ENCODE measurements at places on chromosomes 2 and 18.

- no peak overlapping the region for H3K4me3 ChIP-seq
- H3K36me3 ChIP-seq: no peaks in the 10 kb centered on the region
- H3K27ac ChIP-seq: peak overlapping the region; percentile 48
- DNase-seq: peak; percentile 47
- H3K27me3 ChIP-seq: no peaks in the 10 kb centered on the region
Measured at GRCh38 chr18:59623456-59624368, 73.5 kb downstream of the CCBE1 start.

DNA sequence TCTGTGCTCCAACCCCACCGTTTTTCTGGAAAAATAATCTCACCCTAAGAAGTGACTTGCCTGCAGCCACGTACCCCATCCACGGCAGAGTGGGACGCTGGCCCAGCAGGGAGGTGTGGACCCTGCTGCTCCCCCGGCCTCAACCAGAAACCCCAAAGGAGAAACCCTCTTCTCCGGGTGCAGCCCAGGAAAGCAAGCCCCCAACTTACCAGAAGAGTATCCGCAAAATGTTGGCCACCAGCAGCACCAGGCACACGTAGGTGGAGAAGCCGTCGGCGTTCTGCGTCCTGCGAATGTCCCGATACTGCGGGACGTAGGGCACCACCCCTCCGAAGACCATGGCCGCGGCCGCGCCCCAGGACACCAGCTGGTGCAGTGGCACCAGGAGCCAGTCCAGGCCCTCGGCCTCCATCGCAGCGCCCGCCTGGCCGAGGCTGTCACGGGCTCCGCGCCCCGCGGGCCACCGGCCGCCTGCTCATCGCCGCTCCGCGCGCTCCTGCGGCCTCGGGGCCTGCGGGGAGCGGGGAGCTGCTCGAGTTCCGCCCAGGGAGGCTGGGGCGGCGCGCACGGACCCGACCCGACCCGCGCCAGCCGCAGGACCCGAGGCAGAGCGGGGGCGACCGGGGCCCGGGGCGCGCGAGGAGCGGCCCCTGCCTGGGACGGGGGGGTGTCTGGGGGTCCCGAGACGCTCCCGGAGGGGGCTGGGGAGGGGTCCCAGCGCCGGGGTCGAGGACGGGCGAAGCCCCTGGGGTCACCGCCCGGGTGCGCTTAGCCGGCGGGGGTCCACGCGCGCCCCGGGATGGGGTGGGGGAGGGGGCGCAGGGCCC lies 725 bp downstream of the SLC66A2 start:
- H3K27ac ChIP-seq: peak overlapping the region; percentile 98
- no peaks in the 10 kb centered on the region for H3K36me3 ChIP-seq
- peaks cover 36% of the 10 kb centered on the region for H3K4me1 ChIP-seq
- H3K27me3 ChIP-seq: no peaks in the 10 kb centered on the region
- peak overlapping the region; percentile 92 for H3K4me3 ChIP-seq
- no peak for DNase-seq

DNA sequence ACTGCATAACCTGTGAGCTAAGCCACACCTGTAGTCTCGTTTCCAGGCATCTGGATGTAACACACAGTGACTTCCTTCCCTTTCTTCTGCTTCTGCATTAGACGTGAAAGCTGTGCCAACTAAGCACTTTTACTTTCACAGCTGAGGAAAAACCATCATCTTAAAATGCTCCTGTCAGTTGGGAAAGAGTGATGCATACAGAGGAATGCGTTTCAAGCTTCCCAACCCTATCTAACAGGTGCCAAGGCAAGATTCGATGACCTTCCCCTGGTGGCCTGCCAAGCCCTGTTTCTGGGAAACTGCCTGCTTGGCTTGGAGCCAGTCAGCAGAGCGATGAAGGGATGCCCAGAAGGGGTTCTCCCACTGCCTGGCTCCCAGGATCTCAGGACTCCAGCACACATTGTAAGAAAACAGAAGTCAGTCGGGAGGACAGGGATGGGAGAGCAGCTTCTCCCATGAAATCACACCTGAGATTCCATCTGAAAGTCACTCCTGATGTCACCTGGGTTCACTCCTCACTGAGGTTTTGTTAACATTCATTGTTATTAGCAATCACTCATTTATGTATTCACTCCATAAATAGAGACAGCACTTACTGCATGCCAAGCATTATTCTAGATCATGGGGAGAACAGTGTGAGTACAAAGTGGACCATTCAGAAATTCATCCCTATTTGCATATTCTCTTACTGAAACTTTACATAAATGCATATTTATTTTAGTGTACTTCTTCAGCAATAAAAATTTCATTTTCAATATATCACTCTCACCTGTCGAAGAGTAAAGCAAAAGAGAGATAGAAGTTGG lies 64.1 kb downstream of the DTNA start:
- no peak for DNase-seq
- no peaks in the 10 kb centered on the region for H3K36me3 ChIP-seq
- H3K27ac ChIP-seq: no peak overlapping the region

- H3K4me1 ChIP-seq: no peaks in the 10 kb centered on the region
- H3K27ac ChIP-seq: no peak overlapping the region
- no peaks in the 10 kb centered on the region for H3K27me3 ChIP-seq
- DNase-seq: no peak
- H3K36me3 ChIP-seq: no peaks in the 10 kb centered on the region
- H3K4me3 ChIP-seq: no peak overlapping the region
Measured at GRCh38 chr18:9673296-9674251, 34.5 kb upstream of the RAB31 start.

DNA sequence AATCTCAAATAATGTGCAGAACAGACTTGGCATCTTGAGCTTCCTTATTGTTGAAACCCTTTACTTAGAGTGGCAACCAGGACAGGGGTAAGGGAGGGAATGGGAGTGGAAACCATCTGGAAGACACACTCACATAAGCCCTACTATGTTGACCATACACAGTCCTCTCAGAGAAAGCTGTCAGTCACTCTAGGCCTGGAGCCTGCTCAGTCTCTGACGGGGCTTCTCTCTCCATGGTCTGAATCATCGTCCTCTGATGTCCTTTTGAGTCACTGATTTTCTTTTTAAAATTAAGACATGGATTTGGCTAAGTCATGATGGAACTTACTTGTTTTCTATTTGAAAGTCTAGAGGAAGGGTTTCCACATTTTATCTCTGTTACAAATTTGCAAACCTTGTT lies 74.0 kb downstream of the MYO1B start:
- no peak overlapping the region for H3K4me3 ChIP-seq
- no peak overlapping the region for H3K27ac ChIP-seq
- H3K4me1 ChIP-seq: peaks cover 10% of the 10 kb centered on the region

GRCh38 chr18:23824240-23824639 lies 135.0 kb downstream of the LAMA3 start:
- no peak for DNase-seq
- no peaks in the 10 kb centered on the region for H3K27me3 ChIP-seq
- H3K4me3 ChIP-seq: no peak overlapping the region
- H3K27ac ChIP-seq: peak overlapping the region; percentile 93
- H3K36me3 ChIP-seq: no peaks in the 10 kb centered on the region

DNA sequence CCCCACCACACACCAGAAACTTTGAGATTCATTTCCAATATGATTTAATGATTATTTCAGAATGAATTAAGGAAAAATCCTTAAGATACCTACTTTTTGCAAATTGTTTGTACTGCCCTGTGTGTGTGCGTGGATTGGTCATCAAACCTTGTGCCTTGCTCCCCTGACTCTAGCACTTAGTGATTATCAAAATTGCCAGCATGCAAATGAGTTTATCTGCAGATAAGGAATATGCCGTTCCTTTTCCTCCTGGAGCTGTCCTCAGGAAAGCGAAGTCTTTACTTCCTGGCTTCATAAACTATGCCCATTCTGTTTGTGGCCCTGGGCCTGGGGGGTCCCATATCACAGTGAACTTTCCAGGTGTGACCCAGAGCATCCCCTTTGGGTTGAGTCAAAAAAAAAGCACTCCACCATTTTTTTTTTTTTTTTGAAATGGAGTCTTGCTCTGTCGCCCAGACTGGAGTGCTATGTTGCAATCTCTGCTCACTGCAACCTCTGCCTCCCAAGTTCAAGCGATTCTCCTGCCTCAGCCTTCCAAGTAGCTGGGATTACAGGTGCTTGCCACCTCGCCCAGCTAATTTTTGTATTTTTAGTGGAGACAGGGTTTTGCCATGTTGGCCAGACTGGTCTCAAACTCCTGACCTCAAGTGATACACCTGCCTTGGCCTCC lies 11.4 kb downstream of the CHMP1B start:
- no peaks in the 10 kb centered on the region for H3K27me3 ChIP-seq
- no peaks in the 10 kb centered on the region for H3K4me1 ChIP-seq
- H3K4me3 ChIP-seq: no peak overlapping the region
- H3K27ac ChIP-seq: no peak overlapping the region
- peaks cover 5% of the 10 kb centered on the region for H3K36me3 ChIP-seq
- DNase-seq: no peak

DNA sequence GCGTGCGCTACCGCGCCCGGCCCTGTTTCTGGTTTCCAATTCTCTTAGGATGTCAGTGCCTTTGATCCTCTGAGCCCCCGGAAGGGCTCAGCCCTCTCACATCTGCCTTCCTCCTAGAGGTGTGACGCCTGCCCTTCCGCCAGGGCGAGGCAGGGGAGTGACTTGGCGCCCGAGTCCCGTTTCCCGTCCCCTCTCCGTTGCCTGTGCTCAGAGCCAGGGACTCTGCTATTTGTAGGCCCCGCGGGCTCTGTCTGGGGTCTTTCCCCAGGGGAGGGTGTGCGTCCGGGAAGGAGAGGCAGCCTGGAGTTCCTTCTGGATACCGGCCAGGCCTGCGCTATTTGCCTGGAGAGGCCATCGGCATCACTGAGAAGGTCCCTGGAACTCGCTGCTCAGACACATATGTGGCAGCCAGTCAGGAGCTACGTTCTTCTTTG lies 103.7 kb upstream of the TAF1B start:
- H3K27ac ChIP-seq: peak overlapping the region; percentile 64
- H3K4me3 ChIP-seq: peak overlapping the region; percentile 25
- peaks cover 6% of the 10 kb centered on the region for H3K4me1 ChIP-seq
- no peaks in the 10 kb centered on the region for H3K36me3 ChIP-seq
- no peaks in the 10 kb centered on the region for H3K27me3 ChIP-seq
- DNase-seq: no peak

DNA sequence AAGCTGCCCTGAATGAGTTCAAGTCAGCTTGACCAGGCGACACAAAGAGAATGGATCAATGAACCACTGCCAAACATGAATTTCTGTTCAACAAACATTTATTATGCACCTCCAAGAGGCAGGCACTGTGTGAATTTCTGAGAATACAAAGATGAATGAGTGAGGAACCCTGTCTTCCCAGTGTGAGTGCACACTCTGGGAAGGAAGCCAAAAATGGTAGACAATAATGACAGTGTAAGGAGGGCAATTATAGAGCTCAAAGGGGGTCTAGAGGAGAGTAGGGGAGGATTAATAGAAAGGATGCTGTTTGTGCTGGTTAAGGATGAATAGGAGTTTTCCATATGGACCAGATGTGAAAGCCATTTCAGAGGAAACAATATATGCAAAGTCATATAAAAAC lies 213.4 kb downstream of the DCC start:
- no peaks in the 10 kb centered on the region for H3K4me1 ChIP-seq
- no peaks in the 10 kb centered on the region for H3K27me3 ChIP-seq
- no peak overlapping the region for H3K27ac ChIP-seq

GRCh38 chr2:237791977-237792727 lies 6.4 kb upstream of the RBM44 start:
- no peak for DNase-seq
- H3K36me3 ChIP-seq: no peaks in the 10 kb centered on the region
- H3K4me1 ChIP-seq: no peaks in the 10 kb centered on the region
- no peak overlapping the region for H3K27ac ChIP-seq
- no peak overlapping the region for H3K4me3 ChIP-seq
- no peaks in the 10 kb centered on the region for H3K27me3 ChIP-seq

DNA sequence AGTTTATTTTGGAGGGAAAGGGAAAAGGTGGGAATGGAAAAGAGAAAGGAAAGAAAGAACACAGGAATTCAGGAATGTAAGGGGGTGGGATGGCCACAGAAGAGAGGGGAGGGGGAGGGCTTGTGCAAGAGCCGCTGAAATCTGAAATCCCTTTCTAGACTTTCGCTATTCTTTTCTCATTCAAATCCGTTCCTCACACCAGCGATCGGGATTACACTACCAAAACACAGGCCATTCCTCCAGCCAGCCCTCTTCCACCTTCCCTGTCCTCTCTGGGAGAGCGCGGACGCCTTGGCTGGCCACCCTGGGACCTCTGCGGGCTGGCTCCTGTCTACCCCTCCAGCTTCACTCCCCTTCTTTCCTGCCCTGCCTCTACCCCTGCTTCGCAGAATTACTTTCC lies 102.3 kb downstream of the CDCA7 start:
- no peaks in the 10 kb centered on the region for H3K4me1 ChIP-seq
- no peaks in the 10 kb centered on the region for H3K27me3 ChIP-seq
- no peak overlapping the region for H3K4me3 ChIP-seq
- DNase-seq: no peak
- no peaks in the 10 kb centered on the region for H3K36me3 ChIP-seq

- H3K27me3 ChIP-seq: no peaks in the 10 kb centered on the region
- H3K36me3 ChIP-seq: no peaks in the 10 kb centered on the region
- DNase-seq: no peak
- no peak overlapping the region for H3K4me3 ChIP-seq
Measured at GRCh38 chr2:221336967-221337366, 235.1 kb downstream of the EPHA4 start.

- H3K4me3 ChIP-seq: no peak within 1 kb of the TSS
- no peaks in the 10 kb centered on the region for H3K36me3 ChIP-seq
Measured at GRCh38 chr2:165239230-165239629, at the start of gene SCN2A. SCN2A (plus strand) TSS chr2:165239414; CDS start chr2:165295824, 56,410 bp downstream.

DNA sequence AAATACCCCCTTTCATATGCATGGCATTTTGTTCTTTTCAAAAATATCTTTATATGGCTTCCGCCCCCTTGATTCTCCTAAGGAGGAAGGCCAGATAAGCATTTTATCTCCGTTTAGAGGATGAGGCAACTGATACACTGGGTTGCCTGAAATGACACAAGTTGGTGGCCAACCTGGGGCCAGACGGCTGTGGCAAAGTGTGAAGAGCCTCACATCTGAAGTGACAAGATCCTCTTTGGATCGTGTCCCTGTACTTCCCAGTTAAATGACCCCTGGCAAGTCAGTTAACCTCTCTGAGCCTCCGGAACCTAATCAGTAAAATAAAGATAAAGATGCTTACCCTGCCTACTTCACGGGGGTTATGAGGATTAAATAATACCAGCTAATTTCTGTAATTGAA lies 4.6 kb downstream of the SETBP1 start:
- no peak overlapping the region for H3K4me3 ChIP-seq
- H3K36me3 ChIP-seq: no peaks in the 10 kb centered on the region
- no peaks in the 10 kb centered on the region for H3K4me1 ChIP-seq
- no peaks in the 10 kb centered on the region for H3K27me3 ChIP-seq
- H3K27ac ChIP-seq: no peak overlapping the region
- no peak for DNase-seq

GRCh38 chr2:156541706-156542105 lies 105.5 kb downstream of the GPD2 start:
- H3K4me3 ChIP-seq: no peak overlapping the region
- H3K36me3 ChIP-seq: no peaks in the 10 kb centered on the region
- no peak for DNase-seq
- no peaks in the 10 kb centered on the region for H3K27me3 ChIP-seq
- H3K4me1 ChIP-seq: peaks cover 8% of the 10 kb centered on the region

Measured in tibial nerve (tissue), 4 donors.